Stimulated activated CD4-positive, alpha-beta T cell treated with anti-CD3 and anti-CD28 coated beads, TNF-alpha, amount 100 ng/mL, for 1 hour (primary cell): ENCODE measurements at places on chromosomes 7 and 10.

DNA sequence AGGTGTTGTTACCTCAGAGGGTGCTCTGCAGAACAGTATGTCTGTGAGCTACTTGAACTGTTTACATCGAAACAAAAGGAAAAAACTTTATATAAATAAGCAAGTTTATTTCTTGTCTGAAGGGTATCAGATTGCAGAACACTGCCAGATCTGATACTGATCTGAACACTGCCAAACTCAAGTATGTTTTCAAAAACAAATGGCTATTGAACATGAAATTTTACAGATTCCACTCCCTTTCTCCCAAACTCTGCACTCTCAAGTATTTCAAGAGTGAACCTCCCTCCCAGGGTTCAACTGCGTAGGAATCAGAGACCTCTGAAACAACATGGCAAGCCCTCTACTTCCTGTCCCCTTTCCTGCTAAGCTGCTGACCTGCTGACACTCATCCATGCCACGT is 216.6 kb downstream of the ZNF33B start:
- DNase-seq, result no peak

DNA sequence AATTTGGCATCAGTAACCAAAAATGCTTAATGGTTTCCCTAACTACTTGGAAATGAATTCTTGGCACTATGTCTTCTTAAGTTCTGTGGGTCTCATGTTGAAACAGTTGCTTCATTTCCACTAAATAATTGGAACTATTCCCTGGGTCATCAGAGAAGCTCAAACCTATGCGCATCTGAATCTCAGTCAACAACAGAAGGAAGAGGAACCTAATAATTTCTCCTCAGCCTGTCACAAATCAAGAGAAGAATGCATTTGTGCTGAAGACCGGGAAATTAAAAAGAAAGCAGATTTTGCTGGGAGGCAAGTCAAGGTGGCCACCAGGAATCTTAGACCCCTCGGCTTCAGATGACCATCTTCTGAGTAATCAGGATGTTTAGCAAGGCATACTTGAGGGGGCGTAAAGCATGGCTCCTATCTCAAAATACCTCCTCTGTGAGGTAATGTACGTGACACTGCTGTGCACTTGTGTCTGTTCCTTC is 41.4 kb downstream of the TOMM7 start:
- no peak for DNase-seq

DNA sequence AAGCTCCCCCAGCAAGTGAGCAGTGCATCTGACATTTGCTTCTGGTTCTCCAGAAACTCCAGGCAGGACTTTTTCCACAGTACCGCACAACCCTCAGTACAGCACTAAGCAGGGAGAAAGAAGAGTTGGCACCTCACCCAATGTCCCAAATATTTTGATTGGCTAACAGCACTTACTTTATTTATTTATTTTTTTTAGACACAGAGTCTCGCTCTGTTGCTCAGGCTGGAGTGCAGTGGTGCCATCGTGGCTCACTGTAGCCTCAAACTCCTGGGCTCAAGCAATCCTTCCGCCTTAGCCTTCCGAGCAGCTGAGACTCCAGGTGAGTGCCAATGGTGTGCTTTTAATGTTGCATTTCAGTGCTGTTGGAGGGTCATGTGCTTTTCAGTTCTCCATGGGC is 200.3 kb upstream of the ZMIZ1 start:
- no peak for DNase-seq

DNA sequence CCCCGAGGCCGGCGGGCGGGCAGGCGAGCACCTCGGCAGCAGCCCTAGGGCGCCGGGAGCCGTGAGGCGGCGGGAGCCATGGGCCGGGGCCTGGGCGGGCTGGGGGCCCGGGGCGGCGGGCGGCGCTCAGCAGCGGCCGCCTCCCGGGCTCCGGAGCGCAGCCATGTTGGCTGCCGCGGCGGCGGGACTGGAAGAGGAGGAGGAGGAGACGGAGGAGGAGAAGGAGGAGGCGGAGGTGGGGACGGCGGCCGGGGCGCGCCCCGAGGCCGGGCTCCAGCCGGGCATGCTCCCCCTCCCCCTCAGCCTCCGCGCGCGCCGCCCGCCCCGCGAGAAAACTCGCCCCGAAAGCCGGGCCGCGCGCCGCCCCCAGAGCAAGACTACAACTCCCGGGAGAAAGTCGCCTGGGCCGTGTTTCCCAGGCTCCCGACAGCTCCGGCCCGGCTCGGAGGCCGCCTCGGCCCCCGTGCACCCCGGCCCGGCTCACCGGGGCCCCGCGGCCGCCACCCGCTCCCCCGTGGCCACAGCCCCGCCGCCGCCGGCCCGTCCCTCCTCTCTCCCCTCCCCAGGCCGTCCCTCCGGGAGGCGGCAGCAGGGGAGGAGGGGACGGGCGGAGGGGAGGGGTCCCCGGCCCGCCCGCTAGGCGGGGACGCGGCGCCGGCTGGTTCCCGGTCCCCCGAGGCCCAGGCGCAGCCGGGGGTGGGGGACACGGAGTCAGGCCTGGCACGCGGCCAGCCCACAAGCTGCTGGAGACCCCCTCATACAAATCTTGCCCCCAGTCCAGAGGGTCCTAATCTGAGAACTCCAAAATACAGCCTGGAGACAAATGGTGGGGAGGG is at the start of gene DLG5:
Gene DLG5 (minus strand): TSS at position 190 of the 836 bp plus-strand sequence. CDS start 235 bp downstream, outside the sequence.
- DNase-seq, result no peak

DNA sequence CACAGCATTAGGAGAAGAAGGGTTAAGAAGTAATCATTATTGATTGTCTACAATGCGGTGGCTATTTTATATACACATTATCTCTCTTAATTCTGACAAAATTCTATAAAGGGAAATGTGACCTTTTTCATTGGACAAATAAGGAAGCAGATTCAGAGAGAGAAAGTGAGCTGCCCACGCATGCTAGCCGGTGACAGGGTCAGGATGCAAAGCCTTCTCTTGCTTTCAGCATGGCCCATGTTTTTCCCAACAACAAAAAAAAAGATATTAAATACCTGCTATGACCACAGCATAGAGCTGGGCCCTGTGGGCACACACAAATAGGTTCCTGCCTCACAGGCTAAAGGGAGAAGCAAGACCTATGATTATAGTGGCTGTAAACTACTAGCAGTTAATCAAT is 66.8 kb downstream of the PPP1R3C start:
- no peak for DNase-seq

DNA sequence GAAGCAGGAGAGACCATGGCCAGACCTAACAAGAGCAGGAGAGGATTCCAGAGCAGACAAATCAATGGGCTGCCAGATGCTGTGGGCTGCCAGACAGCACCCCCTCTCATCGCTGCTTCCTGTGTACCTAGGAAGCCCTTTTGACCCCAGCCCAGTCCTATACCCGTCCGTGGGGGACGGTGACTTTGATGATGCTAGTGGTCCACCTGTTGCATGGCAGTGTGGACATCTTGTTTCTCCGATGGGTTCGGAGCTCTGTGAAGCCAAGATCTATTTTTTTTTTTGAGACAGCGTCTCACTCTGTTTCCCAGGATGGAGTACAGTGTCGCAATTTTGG is 18.2 kb upstream of the GDI2 start:
- no peak for DNase-seq
